ENCODE measurements at places on chromosomes 1 and 21. TPM values are rescaled to one million over a fixed set of nuclear protein-coding genes. Genes with fewer than 3 reads are reported as not detected.

DNA sequence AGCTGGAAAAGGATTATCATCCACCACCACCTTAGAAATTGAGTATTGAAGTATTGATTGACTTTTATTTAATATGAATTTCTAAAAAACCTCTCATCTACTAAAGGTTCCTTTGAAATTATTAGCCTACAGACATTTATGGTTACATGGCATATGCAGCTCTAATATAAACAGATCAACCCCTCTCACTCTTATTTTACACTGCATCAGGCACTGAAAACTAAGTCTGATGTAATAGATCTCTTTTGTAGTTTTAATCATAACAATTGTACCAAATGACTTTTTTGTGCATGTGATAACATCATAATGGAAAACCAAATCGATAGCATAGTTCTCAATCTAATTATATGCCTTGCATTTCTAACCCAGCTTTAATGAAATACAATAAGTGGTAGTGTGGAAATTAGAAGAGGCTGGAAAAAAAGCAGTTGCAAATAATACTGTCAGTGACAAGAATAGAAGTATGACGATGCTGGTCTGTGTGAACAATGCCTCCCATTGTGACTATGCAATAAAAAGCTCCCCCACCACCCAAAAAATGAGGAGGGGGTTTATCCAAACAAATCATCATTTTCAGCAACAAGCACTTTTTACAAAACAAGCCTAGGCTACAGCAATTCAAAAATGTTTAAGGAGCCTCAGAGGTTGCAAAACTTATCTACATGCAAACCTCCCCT, 426.5 kb upstream of the NFIA start:
- no peak overlapping the region for H3K27ac ChIP-seq
- no peaks in the 10 kb centered on the region for H3K27me3 ChIP-seq
- H3K4me1 ChIP-seq: no peaks in the 10 kb centered on the region
- DNase-seq: no peak
- no peaks in the 10 kb centered on the region for H3K36me3 ChIP-seq

DNA sequence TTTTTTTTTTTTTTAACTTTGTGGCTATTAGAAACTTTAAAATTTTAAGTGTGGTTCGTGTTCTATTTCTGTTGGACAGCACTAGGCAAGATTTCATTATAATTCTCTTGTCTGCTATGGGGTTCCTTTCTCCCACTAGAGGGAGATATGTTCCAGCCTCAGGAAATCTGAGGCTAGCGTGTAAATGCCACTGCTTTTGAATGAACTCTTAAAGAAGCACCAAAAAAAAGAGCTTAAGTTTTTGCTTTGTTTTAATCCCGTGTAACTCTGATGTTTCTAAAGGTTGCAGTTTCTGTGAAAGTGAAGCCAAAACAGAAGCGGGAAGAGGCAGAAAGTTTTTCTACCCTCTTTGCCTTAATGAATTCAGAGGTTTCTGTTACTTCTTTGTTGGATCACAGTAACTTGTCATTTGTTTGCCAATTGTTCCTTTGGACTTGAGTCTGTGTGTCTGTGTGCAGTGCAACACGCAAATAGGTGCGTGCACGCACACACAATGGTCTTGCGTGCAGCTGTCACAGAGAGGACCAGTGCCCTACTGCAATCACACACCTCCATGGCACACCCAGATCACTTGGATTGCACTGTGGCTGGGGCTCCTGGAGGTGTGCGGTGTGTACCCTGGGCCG, 32.3 kb downstream of the HHAT start:
- no peaks in the 10 kb centered on the region for H3K27me3 ChIP-seq
- H3K4me1 ChIP-seq: peaks cover 7% of the 10 kb centered on the region
- DNase-seq: no peak

- no peak overlapping the region for H3K27ac ChIP-seq
- no peaks in the 10 kb centered on the region for H3K4me1 ChIP-seq
- peaks cover 17% of the 10 kb centered on the region for H3K27me3 ChIP-seq
- H3K36me3 ChIP-seq: no peaks in the 10 kb centered on the region
Measured at GRCh38 chr1:86436041-86436440, 12.1 kb downstream of the CLCA2 start.

- peaks cover 2% of the 10 kb centered on the region for H3K36me3 ChIP-seq
- no peak for DNase-seq
- H3K27me3 ChIP-seq: no peaks in the 10 kb centered on the region
- H3K4me1 ChIP-seq: peaks cover 4% of the 10 kb centered on the region
Measured at GRCh38 chr1:41539418-41539805, 54.9 kb upstream of the EDN2 start.

GRCh38 chr21:29904359-29905282, 35.2 kb downstream of the GRIK1 start:
- H3K36me3 ChIP-seq: no peaks in the 10 kb centered on the region
- no peaks in the 10 kb centered on the region for H3K4me1 ChIP-seq
- H3K27ac ChIP-seq: no peak overlapping the region
- H3K4me3 ChIP-seq: no peak overlapping the region

DNA sequence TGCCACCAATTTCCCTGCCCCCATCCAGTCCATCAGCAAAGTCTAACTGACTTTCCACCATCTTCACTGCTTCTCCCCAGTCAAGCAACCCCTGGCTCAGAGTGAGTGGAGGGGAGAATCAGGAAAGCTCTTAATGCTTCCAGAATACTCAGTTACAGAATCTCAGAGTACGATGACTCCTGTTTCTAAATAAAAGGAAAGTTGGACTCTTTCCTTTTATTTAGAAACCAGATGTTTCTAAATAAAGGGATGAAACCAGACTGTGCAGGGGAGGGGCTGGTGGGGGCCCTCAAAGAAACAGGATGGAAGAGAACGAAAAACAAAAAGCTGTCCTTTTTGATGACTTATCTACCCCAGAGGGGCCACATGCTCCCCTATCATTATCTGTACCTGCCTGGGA, 85.2 kb upstream of the PPM1J start:
- no peaks in the 10 kb centered on the region for H3K36me3 ChIP-seq
- H3K4me3 ChIP-seq: no peak overlapping the region
- no peak overlapping the region for H3K27ac ChIP-seq
- no peaks in the 10 kb centered on the region for H3K4me1 ChIP-seq
- no peak for DNase-seq

CTTNBP2NL gene
- 1.2 TPM for total RNA-seq

TRPM2 gene
- total RNA-seq: 15.2 TPM

OR2M3 gene
- not detected for total RNA-seq

Measured in activated CD4-positive, alpha-beta T cell treated with anti-CD3 and anti-CD28 coated beads, Interleukin-2, amount 10 ng/mL, durations not matched to agents 7 days and 5 days (primary cell).